Stimulated activated naive CD8-positive, alpha-beta T cell treated with anti-CD3 and anti-CD28 coated beads, Interleukin-15, Interleukin-2, amounts not matched to agents 100 U/mL and 50 U/mL, for 24 hours (primary cell): ENCODE measurements at places on chromosomes 3 and 15.

- DNase-seq: no peak
Observed at GRCh38 chr3:47870156-47870555, 67.2 kb downstream of the DHX30 start.

- DNase-seq: no peak
Observed at GRCh38 chr15:99423186-99424130, 142.3 kb upstream of the MEF2A start.

GRCh38 chr3:160473221-160473620 lies 23.6 kb upstream of the TRIM59 start:
- no peak for DNase-seq

- no peak for DNase-seq
Observed at GRCh38 chr3:171933441-171933840, 90.3 kb downstream of the TMEM212 start.

DNA sequence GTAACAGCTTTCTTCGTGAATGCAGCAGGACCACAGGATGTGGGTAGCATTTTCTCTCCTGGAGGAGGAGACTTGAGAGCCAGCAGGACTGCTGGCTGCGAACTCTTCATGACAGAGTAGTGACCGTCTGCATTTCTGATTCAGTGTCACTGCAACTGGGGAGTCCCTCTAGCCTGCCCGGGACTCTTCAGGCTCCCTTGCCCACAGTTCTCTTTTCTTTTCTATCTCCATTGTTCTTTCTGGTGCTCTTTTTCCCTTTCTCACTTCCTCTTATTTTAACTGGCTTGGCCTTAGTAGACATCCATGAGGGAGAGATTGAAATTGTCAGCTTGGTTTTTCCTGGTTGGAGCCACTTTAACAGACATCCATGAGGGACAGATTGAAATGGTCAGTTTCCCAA lies 49.9 kb upstream of the P2RY1 start:
- DNase-seq: no peak

DNA sequence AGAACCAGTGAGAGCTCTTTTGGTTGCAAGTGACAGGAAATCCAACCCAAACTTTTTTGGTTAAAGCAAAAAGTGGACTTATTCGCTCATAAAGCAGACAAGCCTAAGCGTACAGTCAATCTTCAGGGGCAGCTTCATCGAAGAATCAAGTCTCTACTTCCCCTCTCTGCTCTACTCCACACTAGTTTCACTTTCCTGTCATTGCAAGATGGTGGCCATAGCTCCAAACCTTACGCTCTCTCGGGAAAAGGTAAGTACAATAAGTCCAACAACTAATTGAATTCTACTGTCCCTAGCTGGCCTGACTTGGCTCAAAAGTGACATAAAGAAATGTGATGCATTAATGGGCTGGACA lies 24.9 kb upstream of the ZNF710 start:
- no peak for DNase-seq

- DNase-seq: no peak
Observed at GRCh38 chr15:28117432-28117990, 18.4 kb upstream of the OCA2 start.

- DNase-seq: no peak
Observed at GRCh38 chr15:76585576-76585897, 249.0 kb downstream of the ISL2 start.

GRCh38 chr3:100170486-100170885 lies 56.2 kb upstream of the FILIP1L start:
- DNase-seq: no peak

DNA sequence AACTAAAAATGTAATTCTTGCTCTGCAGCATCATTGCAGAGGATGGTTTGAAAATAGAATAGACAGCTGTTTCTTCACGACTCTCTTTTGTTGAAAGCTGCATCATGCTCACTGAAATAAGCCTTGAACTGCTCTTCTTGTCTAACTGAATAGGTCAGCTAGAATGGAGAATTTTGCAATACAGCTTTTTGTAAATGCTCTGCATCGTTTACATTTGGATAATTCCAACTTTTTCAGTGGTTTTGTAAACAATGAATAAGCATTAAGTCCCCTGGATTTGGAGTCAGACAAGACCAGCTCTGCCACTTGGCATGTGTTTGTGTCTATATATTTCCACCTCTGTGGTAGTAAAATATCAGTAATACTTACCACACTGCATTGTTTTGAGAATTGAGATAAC lies 95.2 kb downstream of the PLSCR2 start:
- DNase-seq: no peak

GRCh38 chr15:79394231-79394630 lies 37.9 kb upstream of the MINAR1 start:
- no peak for DNase-seq

DNA sequence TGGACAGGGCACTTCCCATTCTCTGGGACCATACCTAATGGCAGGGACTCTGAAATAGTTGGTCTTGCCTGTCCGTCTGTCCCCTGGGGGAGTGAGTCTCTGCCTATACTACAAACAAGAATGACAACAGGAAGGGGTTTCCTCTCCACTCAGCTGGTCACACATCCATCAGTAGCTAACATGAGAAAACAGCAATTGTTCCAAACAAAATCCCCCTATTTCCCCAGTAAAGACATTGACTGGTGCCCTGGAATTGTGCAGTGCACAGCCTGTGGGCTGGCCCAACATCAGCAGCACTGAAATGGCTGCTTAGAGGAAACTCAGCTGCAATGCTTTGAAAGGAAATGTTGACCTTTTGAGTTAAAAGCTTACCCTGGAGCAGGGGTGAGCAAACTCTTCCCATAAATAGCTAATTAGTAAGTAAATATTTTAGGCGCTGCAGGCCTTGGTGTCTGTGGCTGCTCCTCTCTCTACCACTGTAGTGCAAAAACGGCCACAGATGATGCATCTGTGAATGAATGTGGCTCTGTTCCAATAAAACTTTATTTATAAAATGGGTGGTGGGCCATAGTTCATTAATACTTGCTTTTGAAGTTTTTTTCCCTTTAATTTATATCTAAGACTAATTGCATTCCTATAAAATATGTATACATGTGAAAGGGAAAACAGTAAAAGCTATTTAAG lies 174.3 kb downstream of the KLF13 start:
- no peak for DNase-seq

- DNase-seq: no peak
Observed at GRCh38 chr15:71397377-71397776, 282.1 kb downstream of the THSD4 start.

GRCh38 chr3:42670670-42671069 lies 14.7 kb upstream of the KLHL40 start:
- no peak for DNase-seq

DNA sequence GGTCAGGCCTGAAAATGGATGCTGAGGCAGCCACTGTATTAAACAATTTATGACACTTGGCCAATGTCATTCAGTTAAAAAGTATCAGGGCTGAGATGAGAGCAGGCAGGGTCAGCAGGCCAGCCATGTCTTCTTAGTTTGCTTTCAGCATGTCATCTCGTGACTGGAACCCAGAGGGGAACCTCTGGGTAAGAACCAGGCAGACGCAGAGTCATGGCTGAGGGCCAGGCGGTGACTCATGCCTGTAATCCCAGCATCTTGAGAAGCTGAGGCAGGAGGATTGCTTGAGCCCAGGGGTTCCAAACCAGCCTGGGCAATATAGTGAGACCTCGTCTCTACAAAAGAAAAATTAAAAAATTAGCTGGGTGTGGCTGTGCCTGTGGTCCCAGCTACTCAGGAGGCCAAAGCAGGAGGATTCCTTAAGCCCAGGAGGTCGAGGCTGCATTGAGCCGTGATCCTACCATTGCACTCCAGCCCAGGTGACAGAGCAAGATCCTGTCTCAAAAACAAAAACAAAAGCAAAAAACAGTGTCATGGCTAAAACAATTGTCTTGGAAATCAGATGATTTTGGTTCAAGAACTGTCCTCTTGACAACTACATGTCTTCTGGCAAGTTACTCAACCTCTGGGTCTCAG lies 11.7 kb downstream of the BCL2L10 start:
- no peak for DNase-seq

GRCh38 chr3:71110385-71111222 lies 472.9 kb downstream of the FOXP1 start:
- no peak for DNase-seq

GRCh38 chr3:128001576-128001975 lies 50.7 kb upstream of the SEC61A1 start:
- DNase-seq: no peak

DNA sequence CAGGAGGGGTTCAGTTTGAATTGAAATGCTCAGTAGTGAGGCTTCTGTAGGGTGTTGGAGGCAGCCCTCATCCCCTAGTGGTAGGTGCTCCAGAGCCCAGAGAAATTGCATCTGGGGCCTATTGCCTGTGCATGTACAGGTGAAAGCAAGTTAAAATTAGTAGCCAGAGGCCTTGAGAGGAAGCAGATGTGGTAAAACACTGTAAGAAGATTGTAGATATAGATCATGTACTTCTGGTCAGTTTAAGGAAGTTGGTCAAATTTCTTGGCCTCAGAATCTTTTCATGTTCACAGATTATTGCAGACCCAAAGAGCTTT lies 34.6 kb downstream of the IGSF10 start:
- DNase-seq: no peak

GRCh38 chr3:30227571-30228301 lies 378.7 kb upstream of the TGFBR2 start:
- no peak for DNase-seq

GRCh38 chr15:35102186-35102585 lies 17.1 kb upstream of the NANOGP8 start:
- DNase-seq: no peak

DNA sequence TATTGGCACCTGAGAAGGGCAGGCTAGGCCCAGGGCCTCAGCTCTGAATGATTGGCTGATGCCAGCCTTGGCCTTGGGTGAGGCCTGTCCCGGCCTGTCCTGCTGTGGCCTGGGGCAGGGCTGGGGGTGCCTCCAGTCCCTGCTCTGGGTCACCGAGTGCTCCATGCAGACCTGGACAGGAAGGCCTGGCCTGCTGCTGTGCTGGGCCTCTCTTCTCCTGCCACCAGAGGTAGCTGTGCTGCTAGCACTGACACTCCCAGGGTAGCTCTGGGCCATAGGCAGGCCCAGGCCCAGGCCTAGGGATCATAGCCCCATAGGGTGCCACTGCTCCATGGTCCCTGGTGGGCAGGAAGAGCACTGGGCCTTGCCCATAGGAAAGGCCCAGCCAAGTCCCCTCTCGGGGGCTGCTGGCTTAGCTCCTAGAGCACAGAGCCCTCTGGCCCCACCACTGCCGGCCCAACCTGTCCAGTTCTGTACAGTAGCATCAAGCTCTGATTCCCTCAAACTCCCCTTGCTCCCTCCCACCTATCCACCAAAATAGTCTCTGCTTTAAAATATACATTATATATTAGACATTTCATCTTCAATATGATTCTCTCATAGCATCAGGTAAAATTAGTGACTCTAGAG lies 18.2 kb downstream of the ABTB1 start:
- DNase-seq: no peak

- no peak for DNase-seq
Observed at GRCh38 chr3:28139288-28139687, 102.1 kb upstream of the CMC1 start.

- DNase-seq: no peak
Observed at GRCh38 chr3:78183906-78184599, 1144.2 kb downstream of the ROBO2 start.

DNA sequence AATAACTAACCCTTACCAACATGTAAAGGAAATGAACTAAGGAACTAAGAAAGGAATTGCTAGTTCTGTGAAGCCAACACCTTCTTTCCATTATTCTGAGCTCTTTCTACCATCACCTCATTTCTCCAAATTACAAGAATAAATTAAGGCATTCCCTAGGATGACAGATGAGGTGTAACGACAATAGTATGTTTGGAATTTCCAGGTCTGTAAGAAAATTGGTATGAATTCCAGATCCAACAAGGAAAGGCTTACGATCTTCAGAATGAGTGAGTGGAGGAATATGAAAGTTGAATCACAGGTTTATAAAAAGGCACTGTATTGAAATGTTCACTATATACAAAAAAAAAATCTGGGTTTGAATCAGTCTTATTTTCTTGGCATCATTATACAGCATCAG lies 4.5 kb upstream of the NANOGP8 start:
- DNase-seq: no peak

DNA sequence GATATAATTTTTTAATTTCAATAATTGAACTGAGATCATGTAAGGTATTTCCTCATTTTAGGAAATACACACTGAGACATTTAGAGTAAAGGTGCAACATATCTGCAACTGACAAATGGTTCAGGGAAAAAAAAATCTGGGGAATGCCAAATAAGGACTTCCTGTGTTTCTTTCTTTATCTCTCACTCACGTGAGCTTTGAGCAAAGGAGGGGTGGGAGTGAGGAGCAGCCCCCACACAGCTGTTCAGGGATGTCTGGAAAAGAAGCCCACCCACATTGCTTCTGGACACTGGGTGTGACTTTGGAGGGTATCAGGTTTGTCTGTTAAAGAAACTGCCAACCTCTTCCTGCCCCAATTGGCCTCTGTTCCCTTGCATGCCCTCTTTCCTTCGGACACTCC lies 5.6 kb upstream of the TP63 start:
- DNase-seq: no peak

GRCh38 chr3:63351159-63352007 lies 73.3 kb downstream of the SYNPR start:
- no peak for DNase-seq

GRCh38 chr3:31534065-31534425 lies 1.3 kb downstream of the STT3B start:
- DNase-seq: no peak

DNA sequence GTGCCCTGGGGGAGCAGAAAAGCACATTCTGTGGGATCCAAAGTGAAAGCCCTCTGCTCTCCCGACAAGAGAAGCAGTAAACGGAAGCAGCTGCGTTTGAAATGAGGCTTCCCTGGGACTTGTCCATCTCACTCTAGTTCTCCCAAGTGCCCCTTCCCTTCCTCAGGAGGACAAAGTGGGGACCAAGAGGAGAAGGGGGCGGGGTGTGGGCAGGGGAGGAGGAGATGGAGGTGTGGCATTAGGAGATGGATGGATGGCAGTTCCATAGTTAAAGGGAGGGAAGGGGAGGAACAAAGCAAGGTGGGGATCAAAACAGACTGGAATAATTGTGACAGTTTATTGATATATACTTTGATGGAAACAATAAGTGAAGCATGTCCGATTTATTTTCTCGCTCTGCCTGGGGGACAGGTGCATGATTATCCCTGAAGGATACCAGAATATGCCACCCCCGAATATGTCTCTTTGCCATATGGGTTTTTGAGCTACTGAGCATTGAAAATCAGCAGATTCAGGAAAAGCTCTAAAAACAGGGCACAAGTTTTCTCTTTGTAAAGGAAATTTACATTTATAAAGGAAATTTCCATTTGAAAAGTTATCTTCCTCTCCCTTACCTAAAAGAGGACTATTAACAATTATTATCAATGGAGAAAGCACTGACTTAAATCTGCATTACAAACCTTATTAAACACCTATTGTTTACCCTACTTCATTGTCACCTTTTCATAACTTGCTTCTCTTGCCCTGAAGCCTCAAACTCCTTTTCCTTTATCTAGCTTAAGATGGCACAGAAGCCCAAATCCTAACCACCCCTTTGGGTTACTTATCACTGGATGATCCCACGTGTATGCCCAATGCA lies 58.9 kb upstream of the DAZL start:
- DNase-seq: no peak
